ENCODE measurements at places on chromosomes 1 and 21.

DNA sequence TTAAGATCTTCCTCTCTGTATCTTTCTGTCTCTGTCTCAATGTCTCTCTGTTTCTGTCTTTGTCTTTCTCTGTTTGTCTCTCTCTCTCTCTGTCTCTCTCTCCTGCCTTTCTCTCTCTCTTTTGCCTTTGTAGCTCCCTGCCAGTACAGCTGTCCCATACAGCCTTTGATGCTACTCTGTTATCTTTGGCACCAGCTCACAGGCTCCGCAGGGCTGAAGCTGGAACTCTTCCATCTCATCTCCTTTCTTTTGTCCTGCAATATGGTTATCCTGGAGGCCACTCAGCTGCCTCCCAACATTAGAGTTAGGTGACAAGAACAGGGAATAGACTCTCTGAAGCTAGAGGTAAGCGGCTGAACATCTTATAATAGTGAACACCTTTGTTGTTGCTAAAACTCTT lies 354.3 kb upstream of the NEGR1 start:
- no peak for DNase-seq

- DNase-seq = no peak
These were observed 25.5 kb downstream of the CAPN9 start for GRCh38 chr1:230772457-230773395.

GRCh38 chr1:223824287-223824686 lies 21.5 kb downstream of the TP53BP2 start:
- no peak for DNase-seq

DNA sequence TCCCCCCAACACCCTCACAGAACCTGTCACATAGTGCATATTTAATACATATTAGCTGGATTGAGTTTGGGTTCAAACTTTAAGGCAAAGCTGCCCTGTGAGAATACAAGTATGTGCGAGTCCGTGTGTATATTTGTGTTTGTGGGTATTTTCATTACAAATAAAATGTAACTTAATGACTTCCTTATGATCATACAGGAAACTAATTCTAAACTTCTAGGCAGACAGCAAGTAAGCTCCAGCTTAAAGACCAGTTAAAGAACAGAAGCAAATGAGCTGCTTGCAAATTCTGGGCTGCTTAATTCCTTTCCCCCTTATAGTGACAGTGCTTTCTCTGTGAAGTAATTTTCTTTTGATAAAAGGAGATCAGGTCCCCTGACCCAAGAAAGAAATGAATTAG lies 437.6 kb downstream of the TTLL7 start:
- DNase-seq = no peak

GRCh38 chr1:101323535-101323934 lies 86.7 kb downstream of the S1PR1 start:
- no peak for DNase-seq

DNA sequence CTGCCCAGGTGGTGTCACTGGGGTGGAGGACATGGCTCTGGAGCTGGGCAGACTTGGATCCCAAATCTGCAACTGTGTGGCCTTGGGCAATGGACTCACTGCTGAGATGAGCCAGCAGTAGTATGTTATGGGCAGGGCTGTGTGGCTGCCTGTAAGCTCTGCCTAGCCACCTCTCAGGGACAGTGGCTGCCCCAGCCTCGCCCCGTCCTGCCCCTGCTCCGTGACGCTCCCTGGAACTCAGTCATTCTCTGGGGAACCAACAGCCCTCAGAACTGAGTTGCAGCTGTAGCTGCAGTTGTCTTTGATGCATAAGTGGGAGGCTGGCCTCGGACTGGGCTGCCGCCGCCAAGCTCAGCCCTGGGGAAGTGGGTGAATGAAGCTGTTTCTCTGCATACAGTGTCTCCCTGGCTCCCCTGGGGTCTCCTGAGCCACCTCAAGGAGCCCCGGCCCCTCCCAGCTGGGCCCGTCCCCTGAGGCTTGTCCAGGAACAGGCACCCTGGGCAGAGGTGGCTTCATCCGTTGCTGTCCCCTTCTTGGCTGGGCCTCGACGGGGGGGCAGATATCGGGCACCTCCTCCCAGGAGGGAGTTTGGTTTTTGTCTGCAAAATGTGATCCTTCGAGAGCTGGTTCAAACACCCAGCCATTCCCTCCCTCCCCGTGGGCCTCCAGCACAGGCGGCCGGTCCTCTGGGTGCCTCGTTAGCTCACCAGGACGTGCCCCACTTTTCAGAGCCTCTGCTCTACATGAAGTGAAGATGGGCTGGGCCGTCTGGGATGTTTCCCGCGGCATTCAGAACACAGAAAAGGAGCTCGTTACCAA lies 26.2 kb upstream of the PLCH2 start:
- no peak for DNase-seq

DNA sequence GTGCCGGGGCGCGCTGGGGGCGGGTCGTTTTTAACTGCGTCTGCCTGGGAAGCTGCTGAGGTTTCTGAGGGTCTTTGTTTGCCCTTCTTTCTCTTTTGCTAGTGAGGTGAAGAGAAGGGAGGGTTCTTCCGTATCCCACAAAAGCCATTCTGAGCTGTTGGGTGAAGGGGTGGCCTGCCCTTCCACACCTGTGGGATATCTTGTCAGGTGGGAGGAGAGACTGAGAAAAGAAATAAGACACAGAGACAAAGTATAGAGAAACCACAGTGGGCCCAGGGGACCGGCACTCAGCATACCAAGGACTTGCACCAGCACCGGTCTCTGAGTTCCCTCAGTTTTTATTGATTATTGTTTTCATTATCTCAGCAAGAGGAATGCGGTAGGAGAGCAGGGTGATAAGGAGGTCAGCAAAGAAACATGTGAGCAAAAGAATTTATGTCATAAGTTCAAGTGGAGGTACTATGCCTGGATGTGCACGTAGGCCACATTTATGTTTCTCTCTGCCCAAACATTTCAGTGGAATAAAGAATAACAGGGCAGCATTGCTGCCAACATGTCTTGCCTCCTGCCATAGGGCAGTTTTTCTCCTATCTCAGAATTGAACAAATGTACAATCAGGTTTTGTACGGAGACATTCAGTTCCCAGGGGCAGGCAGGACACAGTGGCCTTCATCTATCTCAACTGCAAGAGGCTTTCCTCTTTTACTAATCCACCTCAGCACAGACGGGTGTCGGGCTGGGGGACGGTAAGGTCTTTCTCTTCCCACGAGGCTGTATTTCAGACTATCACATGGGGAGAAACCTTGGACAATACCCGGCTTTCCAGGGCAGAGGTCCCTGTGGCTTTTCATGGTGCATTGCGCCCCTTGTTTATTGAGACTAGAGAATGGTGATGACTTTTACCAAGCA lies 972 bp downstream of the PGBD2 start:
- DNase-seq = no peak

DNA sequence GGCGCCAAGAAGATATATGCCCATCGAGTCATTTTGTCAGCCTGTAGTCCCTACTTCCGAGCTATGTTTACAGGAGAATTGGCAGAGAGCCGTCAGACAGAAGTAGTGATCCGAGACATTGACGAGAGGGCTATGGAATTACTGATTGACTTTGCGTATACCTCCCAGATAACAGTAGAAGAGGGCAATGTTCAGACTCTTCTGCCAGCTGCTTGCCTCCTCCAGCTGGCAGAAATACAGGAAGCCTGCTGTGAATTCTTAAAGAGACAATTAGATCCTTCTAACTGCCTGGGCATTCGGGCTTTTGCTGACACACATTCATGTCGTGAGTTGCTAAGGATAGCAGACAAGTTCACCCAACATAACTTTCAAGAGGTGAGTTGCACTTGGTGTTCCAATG lies 19.1 kb downstream of the KLHL20 start:
- DNase-seq = no peak

- no peak for DNase-seq
These were observed 144.8 kb downstream of the NR5A2 start for GRCh38 chr1:200172311-200172710.

DNA sequence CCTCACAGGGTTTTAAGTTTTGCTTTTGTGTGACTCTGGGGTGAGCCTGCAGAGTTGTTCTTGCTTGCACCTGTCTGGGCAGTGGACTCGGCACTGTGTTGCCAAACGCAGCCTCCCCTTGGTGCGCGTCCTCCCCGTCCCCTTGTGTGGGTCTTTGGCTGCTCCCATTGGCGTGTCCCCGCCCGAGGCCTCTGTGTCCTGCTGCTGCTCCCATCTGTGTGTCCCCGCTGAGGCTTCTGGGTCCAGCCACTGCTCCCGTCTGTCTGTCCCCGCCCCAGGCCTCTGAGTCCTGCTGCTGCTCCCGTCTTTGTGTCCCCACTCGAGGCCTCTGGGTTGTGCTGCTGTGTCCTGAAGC lies 62.8 kb downstream of the PCNT start:
- no peak for DNase-seq

GRCh38 chr1:72442262-72442661 lies 159.9 kb upstream of the NEGR1 start:
- DNase-seq = no peak

- no peak for DNase-seq
These were observed 154.1 kb downstream of the ZBTB18 start for GRCh38 chr1:244205171-244205570.

- no peak for DNase-seq
These were observed 33.3 kb downstream of the RGL1 start for GRCh38 chr1:183838221-183838620.

- DNase-seq = no peak
These were observed 58.3 kb downstream of the MSH4 start for GRCh38 chr1:75855010-75855409.

DNA sequence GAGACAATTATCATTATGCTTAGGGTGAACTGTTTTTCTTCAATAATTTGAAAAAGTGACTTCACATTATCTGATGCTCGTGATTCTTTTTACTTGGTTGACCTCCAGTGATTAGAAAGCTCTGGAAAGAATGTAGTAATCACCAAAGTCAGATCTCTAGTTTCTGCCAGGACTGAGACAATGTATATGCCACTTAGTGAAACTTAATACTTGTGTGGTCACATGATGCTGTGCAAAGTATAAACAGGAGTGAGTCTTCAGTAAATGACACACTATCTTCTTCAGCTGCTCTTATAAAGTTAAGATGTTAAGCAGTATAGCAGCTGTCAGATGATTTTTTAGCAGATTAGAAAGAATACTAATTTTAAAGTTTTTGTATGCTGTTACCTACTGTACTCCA lies 17.2 kb downstream of the VCAM1 start:
- no peak for DNase-seq

DNA sequence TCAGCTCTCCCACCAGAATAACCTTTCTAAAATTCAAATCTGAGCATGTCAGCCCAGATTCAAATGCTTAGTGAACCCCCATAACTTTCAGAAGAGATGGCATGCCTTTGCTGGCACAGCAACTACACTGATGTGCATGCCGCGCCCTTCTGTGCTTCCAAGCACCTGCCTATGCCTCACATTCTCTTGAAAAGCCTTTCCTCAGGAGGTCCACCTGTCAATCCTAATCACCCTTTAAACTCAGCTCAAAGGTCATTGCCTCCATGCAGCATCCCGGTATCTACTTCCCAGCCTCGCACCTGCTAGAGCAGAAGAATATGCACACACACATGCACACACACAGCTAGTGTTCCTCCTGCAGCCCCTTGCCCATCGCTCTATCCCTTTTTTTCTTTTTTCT lies 5.2 kb upstream of the S100A2 start:
- no peak for DNase-seq

DNA sequence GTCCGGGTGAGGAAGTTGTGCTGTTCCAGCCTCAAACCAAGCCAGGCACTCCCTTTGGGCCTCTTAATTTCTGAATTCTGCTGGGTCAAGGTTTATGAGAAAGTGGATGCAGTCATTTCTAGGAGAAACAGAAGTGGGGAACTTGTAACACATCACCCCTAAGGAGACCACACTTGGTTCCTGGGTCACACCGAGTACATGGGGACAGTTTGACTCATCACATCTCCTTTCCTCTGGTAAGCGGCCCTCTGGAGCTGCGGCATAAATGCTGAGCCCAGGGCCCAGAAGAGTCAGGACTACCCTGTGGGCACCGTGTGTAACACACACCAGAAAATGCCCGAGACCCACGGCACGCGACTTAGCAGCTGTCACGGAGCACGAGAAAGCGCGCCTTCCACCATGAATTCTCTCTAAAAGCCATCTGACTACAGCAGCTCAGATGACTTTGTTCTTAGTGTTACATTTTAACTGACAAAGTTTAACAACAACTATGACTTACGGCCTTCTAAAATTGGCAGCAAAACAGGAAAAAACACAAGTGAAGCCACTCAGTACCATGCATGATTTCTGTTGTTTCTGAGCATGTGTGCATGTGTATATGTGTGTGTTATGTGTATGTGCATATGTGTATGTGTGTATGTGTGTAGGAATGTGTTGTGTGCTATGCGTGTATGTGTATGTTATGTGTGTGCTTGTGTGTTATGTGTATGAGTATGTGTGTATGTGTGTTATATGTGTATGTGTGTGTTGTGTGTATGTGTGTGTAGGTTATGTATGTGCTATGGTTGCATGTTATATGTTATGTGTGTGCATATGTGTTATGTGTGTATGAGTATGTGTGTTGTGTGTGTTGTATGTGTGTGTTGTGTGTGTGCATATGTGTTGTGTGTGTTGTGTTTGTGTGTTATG lies 50.8 kb downstream of the TOMM20 start:
- no peak for DNase-seq
